ENCODE measurements at places on chromosomes 11 and 22.

DNA sequence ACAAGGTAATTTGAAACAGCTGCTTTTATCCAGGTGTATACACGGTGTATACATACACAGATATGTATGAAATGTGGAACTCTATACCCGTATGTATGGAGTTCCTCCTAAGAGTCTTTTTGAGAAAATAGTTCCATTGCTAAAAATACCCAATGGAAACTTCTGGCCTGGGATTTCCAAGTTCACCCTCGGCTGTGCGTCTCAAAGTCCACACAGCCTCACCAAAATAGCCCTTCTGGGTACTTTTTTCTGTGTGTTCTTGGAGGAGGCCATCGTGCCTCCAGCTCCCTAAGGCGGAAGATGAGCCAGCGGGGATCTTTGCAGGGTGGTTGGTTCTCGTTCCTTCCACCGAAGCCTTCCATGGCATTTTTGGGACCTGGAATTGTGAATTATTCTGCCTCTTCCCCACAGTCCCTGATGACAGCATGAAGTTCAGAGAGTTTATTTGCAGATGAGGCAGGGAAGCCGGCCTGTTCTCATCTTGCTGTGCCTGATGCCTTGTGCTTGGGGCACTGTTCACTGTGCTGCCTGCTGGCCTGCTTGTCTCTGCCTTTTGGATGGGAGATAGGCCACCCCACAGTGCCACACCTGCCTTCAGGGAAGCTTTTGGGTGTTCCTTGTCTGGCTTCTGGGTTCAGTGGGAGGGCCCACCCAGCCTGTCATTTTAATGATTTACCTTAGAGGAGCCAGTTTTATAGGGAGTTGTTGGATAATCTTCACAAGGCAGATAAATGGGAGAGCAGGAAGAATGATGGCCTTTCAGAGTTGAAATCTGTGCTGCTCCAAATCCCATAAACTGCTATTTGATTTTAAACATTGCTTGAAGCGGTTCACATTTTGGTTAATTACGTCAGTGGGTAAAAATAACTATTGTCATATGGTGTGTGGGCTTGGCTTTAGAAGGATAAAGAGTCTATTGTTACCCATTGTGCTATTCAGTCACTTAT, 112.7 kb upstream of the OR4B1 start:
- no peak for DNase-seq

DNA sequence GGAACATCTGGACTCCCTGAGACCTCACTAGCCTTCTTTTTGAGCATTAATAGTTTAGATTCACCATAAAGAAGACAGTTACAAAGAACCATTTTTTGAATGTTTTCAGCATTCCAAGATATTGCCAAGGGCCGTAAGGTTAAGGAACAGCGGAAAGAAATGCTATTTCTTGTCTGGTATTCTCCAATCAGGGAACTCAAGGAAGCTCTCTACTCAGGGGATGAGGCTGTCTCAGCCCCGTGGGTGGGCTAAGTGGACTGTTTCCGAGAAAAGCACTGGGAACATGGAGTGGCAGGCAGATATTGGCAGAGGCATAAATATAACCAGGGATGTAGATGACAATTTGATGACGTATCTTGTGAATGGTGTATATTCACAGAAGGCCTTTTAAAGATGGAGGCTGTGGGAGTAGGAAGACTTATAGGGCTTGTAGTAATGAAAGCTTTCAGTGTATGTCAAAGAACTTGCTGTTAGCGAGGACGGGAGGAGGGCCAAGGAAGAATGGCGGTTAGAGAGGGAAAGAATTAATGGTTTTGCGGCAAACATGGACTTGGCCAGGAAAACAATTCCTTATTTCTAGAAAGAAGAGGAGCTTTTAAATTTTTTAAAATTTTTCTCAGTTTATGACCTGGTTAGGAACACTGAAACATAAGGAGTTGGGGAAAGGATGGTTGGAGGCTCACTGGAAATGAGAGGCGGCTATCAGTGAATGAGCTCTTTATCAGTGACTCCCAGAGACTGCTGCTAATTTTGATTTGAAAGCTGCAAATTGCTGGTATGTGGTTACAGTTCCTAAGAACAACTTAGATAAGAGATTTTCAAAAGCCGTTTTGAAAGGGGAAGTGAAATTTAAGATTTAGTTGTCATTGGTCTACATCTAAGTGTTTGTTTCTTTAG, 64.6 kb downstream of the ST3GAL4 start:
- no peak for DNase-seq

- no peak for DNase-seq
Observed at GRCh38 chr22:33869946-33870345, 50.3 kb downstream of the LARGE1 start.

DNA sequence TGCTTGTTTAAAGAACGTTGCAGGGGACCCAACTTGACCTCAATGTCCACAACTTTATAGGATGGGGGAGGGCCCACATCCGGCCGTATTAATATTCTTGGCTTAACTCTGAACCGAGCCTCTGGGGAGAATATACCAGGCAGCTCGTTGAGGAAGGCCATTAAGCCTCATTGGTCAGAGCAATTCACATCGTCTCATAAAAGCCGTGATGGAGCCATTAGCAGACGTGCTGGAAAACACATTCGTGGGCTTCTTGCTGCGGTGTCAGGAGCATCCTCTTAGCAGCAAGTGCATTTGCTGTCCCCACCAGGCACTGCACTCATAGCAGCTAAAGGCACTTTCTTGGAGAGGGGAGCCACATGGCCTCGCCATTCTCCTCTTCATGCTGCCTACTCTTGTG, 14.9 kb downstream of the DSCAML1 start:
- DNase-seq = no peak

GRCh38 chr11:112864672-112865071, 96.5 kb upstream of the NCAM1 start:
- no peak for DNase-seq

- DNase-seq = no peak
Observed at GRCh38 chr22:22099833-22100812, 117.5 kb upstream of the TOP3B start.

- DNase-seq = peak; percentile 29
Observed at GRCh38 chr11:128841461-128842072, 25.5 kb downstream of the KCNJ1 start.

DNA sequence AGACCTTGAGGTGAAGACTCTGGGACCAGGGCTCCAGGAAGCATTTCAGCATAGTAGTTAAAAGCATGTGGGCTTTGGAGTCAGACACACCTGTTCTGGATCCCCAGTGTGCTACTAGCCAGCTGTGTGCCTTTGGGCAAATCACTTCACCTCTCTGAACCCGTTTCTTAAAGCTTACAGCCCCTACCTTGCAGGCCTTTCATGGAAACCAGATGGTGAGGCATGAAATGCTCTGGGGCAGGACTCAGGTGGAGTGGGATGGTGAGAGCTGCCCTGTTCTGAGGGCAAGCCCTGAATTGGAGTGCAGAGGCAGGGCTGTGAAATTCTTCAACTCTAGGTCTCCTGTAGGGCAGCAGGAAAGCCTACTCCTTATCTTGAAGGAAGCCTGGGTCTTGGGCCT, 10.5 kb downstream of the UCP2 start:
- DNase-seq = peak; percentile 42

DNA sequence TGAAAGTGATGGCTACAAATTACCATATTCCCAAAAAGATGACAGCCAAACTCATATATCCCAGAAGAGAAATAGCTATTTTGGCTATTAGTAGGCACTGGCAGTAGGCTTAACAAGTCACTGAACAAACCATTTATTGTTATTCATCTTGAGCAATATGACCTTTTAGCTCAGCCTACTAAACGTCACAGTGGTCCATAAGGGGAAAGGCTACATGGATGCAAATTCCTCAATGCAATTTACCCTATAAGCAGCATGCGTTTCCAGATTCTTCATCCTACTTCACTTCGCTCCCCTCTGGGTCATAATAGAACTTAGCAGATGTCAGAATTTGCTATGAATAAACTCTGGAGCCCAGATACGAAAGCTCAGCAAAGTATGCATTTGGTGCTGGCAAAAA, 114.0 kb downstream of the SIK3 start:
- DNase-seq = no peak

- DNase-seq = no peak
Observed at GRCh38 chr22:36335621-36336020, 52.1 kb downstream of the MYH9 start.

GRCh38 chr11:1486054-1486825, at the start of gene MOB2:
MOB2 (minus strand) TSS chr11:1486779; CDS start chr11:1486556, 223 bp downstream.
- peak; percentile 9 for DNase-seq

GRCh38 chr11:75268626-75269366, 28.2 kb downstream of the TPBGL start:
- DNase-seq = no peak

DNA sequence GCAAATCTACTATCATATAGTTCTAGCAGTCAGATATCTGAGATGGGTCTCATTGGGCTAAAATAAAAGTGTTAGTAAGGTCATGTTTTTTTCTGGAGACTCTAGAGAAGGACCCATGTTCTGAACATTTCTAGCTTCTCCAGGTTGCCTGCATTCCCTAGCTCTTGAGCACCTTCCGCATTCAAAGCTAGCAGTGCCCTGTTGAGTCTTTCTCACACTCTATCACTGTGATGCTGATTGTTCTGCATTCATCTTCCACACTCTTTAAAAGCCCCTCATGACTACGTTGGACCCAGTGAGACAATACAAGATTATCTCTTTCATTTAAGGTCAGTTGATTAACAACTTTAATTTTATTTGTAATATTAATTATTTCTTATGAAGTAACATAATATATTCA, 433.3 kb upstream of the CHORDC1 start:
- no peak for DNase-seq

- DNase-seq = no peak
Observed at GRCh38 chr11:61369372-61370348, 7.5 kb downstream of the TMEM138 start.

DNA sequence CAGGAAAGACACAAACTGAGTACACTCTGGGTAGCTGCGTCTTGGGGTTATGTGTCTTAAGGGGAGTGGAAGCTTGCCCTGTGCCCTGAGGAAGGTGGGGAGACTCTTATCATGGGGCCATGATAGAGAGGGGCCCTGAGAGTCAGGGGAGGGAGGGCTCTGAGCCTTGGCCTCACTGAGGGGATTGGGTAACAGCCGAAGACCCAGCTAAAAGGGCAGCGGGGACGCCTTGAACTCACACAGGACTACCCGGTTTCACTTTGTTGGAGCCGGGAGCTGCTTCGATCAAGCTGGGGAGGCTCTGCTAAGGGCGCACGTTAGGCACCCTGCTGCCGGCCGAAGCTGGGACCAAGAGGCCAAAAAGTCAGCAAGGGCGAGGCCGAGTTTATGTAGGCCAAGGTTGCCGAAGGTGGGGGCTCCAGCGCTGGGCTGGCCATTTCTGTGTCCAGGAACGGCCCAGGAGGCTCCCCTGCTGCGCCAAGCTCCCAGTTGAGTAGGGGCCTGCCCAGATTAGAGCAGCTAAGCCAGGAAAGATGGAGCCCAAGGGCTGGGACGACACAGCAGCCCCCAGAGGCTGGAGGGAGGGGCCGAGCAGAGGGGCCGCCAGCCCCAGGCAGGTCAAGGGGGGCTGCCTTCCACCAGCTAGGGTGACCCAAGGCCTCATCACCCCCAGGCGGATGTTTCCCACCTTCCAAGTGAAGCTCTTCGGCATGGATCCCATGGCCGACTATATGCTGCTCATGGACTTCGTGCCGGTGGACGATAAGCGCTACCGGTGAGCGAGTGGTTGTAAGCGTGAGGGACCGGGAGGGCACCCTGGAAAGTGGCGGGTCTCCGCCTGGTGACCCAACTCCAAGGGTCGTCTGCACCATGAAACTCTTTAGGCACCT, 2.2 kb downstream of the TBX1 start:
- DNase-seq = no peak

- peak; percentile 63 for DNase-seq
Observed at GRCh38 chr11:2975594-2975993, 16.5 kb downstream of the NAP1L4 start.

Data from CD4-positive, alpha-beta T cell treated with Interleukin-10 for 1 hour (primary cell).